ENCODE measurements at places on chromosomes 3 and 15. TPM values are rescaled to one million over a fixed set of nuclear protein-coding genes. Genes with fewer than 3 reads are reported as not detected.

PCCB gene
- 35.7 TPM for total RNA-seq

ASB14 gene
- total RNA-seq = 0.13 TPM

DNA sequence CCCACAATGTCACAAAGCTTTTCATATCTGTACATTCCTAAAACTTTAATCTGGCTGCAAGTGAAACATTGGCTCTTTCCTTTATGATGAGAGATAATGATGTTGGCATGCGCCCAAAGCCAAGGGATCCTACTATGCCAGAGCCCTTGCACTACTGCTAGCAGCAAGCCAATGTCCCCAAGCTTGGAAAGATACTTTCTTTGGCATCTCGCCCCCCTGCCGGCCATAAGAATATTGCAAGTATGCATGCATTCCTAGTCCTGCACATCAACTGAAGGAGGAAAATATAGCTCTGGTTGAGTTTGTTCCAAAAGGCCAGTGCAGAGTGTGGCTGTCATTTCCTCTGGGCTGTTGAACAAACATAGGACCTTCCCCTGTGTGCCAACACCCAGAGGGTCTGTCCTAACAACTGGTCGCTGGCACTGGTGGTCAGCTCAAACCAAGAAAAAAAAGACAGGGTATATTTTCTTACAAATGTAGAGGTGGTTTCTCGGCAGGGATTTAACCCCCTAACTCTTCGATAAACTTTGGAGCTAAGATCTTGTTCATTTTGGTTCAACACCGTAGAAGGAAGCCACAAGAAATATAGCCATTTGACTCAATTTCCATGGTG, 120.9 kb upstream of the ZBED2 start:
- no peak overlapping the region for H3K27ac ChIP-seq
- H3K27me3 ChIP-seq = no peaks in the 10 kb centered on the region
- DNase-seq = no peak
- H3K4me1 ChIP-seq = peaks cover 4% of the 10 kb centered on the region
- no peaks in the 10 kb centered on the region for H3K36me3 ChIP-seq

- no peak overlapping the region for H3K4me3 ChIP-seq
- H3K27ac ChIP-seq = no peak overlapping the region
- DNase-seq = no peak
- H3K4me1 ChIP-seq = no peaks in the 10 kb centered on the region
- H3K36me3 ChIP-seq = no peaks in the 10 kb centered on the region
Observed at GRCh38 chr15:26103002-26103404, 239.9 kb upstream of the ATP10A start.

GRCh38 chr3:72120806-72121778, 336.1 kb upstream of the PROK2 start:
- H3K4me3 ChIP-seq = no peak overlapping the region
- no peak for DNase-seq
- H3K27ac ChIP-seq = no peak overlapping the region
- no peaks in the 10 kb centered on the region for H3K27me3 ChIP-seq
- no peaks in the 10 kb centered on the region for H3K4me1 ChIP-seq
- H3K36me3 ChIP-seq = no peaks in the 10 kb centered on the region

Measured in left lung (tissue), 14 donors.